ENCODE measurements at places on chromosomes 7 and 10.

- H3K4me3 ChIP-seq = no peak overlapping the region
- H3K27ac ChIP-seq = no peak overlapping the region
- H3K27me3 ChIP-seq = no peaks in the 10 kb centered on the region
Observed at GRCh38 chr7:110612680-110613079, 478.2 kb upstream of the LRRN3 start.

DNA sequence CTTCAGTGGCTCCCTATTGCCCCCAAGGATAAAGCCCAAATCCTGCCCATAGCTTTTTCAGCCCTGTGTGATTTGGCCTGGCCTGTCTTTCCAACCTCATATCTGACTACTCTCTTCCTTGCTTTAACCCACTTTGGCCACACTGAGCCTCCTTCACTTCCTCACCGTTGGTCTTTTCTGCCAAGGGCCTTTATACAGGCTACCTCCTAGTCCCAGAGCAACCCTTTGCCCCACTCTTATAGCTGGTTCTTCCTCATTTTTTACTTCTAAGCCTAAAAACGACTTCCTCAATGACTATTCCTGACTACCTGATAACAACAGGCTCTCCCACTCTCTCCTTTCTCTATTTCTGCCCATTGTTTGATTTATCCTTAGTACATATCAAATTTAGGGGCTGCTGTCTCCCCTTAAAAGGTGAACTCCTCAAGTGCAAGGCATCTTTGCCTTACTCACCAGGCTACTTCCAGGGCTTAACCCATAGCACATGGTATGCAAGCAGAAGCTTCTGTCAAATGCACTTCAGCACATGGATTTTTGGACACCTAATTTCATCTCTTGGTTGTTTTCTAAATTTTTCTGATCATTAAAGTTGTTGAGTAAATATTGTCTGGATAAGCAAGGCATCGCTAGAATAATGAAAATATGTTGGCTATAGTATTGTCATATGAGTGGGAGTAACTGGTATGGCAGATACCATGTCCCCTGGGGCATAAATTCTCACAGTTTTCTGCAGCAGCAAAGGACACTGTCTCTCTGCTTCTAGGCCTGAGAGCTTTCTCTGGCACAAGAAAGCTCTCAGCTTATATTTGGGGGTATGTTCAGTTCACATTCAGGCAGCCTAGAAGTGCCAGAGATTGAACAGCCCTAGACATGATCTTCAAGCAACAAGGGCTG lies 201.5 kb upstream of the GPR26 start:
- no peaks in the 10 kb centered on the region for H3K36me3 ChIP-seq
- no peaks in the 10 kb centered on the region for H3K27me3 ChIP-seq
- H3K4me1 ChIP-seq = no peaks in the 10 kb centered on the region
- no peak overlapping the region for H3K27ac ChIP-seq

- H3K27ac ChIP-seq = no peak overlapping the region
- no peaks in the 10 kb centered on the region for H3K27me3 ChIP-seq
- H3K36me3 ChIP-seq = no peaks in the 10 kb centered on the region
- DNase-seq = no peak
- H3K4me3 ChIP-seq = no peak overlapping the region
Observed at GRCh38 chr7:28761505-28761904, 196.6 kb downstream of the TRIL start.

DNA sequence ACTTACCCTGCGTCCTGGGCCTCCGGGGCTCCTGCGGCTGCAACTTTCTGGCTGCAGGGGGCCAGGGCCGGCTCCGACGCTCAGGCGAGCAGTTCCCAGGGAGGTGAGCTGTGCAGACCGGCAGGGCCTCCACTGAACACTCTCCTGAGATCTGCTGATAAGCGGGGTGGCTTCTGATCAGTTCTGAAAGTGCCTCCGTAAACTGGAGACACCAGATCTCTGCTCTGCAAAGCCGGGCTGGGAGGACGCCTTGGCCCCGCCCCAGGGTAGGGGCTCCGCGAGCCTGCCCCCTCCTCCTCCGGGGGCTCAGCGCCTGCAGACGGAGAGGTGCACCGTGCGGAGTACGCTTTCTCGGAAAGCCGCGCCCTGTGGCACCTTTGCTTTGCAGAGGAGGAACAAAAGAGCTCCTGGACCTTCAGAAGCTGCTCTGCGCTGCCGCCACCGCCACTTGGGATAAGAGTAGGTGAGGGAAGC lies 141.3 kb upstream of the VKORC1L1 start:
- no peaks in the 10 kb centered on the region for H3K4me1 ChIP-seq
- no peak overlapping the region for H3K4me3 ChIP-seq
- H3K36me3 ChIP-seq = no peaks in the 10 kb centered on the region
- no peak for DNase-seq

DNA sequence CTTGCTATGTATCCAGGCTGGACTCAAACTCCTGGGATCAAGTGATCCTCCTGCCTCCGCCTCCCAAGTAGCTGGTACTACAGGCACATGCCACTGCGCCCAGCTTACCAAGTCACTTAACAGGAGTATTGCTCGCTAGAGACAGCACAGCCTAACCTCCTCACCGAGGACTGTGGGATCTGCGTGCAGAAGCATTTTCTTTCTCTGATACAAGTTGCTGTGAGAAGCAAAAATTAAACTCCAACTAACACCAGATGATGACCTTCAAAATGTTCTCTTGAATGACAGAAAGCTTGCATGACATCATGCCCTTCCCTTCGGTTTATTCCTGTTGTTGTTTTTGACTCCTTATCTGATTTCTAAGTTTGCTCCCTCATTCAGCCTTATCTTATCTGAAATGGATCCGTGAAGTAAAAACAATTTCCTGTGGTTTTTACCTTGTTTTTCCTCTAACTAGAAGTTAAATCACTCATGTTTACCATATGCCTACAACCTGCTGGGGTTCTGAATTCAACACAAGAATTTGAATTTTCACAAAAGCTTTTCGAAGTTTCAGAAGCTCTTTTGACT lies 94.4 kb upstream of the KIF5B start:
- no peaks in the 10 kb centered on the region for H3K4me1 ChIP-seq
- no peak for DNase-seq
- no peaks in the 10 kb centered on the region for H3K27me3 ChIP-seq
- no peaks in the 10 kb centered on the region for H3K36me3 ChIP-seq
- H3K4me3 ChIP-seq = no peak overlapping the region

GRCh38 chr7:77442636-77443035 lies 26.5 kb upstream of the GSAP start:
- H3K27me3 ChIP-seq = no peaks in the 10 kb centered on the region
- no peak overlapping the region for H3K27ac ChIP-seq
- H3K36me3 ChIP-seq = no peaks in the 10 kb centered on the region
- no peaks in the 10 kb centered on the region for H3K4me1 ChIP-seq

DNA sequence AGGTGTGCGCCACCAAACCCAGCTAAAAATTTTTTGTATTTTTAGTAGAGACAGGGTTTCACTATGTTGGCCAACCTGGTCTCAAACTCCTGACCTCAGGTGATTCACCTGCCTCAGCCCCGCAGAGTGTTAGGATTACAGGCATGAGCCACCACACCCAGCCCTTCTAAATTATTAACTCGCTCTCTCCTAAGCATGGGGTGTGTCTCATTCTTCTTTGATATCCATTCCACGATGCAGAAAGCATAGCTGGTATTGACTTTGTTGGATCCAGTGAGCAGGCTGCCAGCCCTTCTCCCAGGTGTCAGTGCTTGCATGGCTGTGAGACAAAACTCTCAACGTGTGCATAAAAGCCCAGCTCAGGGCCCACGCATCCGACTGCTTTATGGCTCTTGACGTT lies 254.1 kb upstream of the PFKP start:
- H3K4me1 ChIP-seq = no peaks in the 10 kb centered on the region
- no peak overlapping the region for H3K4me3 ChIP-seq
- H3K36me3 ChIP-seq = no peaks in the 10 kb centered on the region
- H3K27me3 ChIP-seq = no peaks in the 10 kb centered on the region
- no peak overlapping the region for H3K27ac ChIP-seq
- DNase-seq = no peak

- H3K4me3 ChIP-seq = no peak overlapping the region
- H3K27me3 ChIP-seq = no peaks in the 10 kb centered on the region
- no peaks in the 10 kb centered on the region for H3K36me3 ChIP-seq
- no peak overlapping the region for H3K27ac ChIP-seq
- DNase-seq = no peak
Observed at GRCh38 chr10:123044391-123044790, 35.6 kb downstream of the ACADSB start.

- peak; percentile 65 for DNase-seq
- H3K27ac ChIP-seq = no peak overlapping the region
- H3K4me3 ChIP-seq = no peak overlapping the region
- no peaks in the 10 kb centered on the region for H3K36me3 ChIP-seq
Observed at GRCh38 chr7:82810558-82811259, 352.0 kb downstream of the PCLO start.

- peaks cover 12% of the 10 kb centered on the region for H3K4me1 ChIP-seq
- H3K27me3 ChIP-seq = no peaks in the 10 kb centered on the region
- no peaks in the 10 kb centered on the region for H3K36me3 ChIP-seq
- no peak overlapping the region for H3K4me3 ChIP-seq
- H3K27ac ChIP-seq = no peak overlapping the region
- no peak for DNase-seq
Observed at GRCh38 chr10:123512901-123513775, 153.0 kb upstream of the GPR26 start.

GRCh38 chr10:131560166-131560565 lies 248.6 kb upstream of the TCERG1L start:
- DNase-seq = no peak
- H3K4me1 ChIP-seq = no peaks in the 10 kb centered on the region
- H3K27me3 ChIP-seq = no peaks in the 10 kb centered on the region
- no peaks in the 10 kb centered on the region for H3K36me3 ChIP-seq
- H3K27ac ChIP-seq = no peak overlapping the region
- no peak overlapping the region for H3K4me3 ChIP-seq

- DNase-seq = no peak
- H3K27ac ChIP-seq = no peak overlapping the region
- H3K27me3 ChIP-seq = no peaks in the 10 kb centered on the region
Observed at GRCh38 chr10:77226853-77227565, 410.6 kb downstream of the KCNMA1 start.

- no peak overlapping the region for H3K4me3 ChIP-seq
- no peaks in the 10 kb centered on the region for H3K4me1 ChIP-seq
- no peak overlapping the region for H3K27ac ChIP-seq
- DNase-seq = peak; percentile 31
Observed at GRCh38 chr10:56319386-56319785, 41.7 kb downstream of the ZWINT start.

DNA sequence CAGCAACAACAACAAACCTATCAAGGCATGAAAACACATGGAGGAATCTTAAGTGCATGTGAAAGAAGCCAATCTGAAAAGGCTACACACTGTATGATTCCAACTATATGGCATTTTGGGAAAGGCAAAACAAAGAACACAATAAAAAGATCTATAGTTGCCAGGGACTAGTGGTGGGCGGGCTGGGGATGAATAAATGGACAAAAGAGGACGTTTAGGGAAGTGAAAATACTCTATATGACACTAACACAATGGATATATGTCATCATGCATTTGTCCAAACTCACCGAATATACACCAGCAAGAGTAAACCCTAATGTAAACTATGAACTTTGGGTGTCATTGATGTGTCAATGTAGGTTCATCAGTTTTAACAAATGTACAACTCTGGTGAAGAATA lies 89.1 kb downstream of the SEMA3E start:
- H3K27ac ChIP-seq = no peak overlapping the region
- no peaks in the 10 kb centered on the region for H3K4me1 ChIP-seq
- no peak overlapping the region for H3K4me3 ChIP-seq
- no peaks in the 10 kb centered on the region for H3K36me3 ChIP-seq
- no peaks in the 10 kb centered on the region for H3K27me3 ChIP-seq

DNA sequence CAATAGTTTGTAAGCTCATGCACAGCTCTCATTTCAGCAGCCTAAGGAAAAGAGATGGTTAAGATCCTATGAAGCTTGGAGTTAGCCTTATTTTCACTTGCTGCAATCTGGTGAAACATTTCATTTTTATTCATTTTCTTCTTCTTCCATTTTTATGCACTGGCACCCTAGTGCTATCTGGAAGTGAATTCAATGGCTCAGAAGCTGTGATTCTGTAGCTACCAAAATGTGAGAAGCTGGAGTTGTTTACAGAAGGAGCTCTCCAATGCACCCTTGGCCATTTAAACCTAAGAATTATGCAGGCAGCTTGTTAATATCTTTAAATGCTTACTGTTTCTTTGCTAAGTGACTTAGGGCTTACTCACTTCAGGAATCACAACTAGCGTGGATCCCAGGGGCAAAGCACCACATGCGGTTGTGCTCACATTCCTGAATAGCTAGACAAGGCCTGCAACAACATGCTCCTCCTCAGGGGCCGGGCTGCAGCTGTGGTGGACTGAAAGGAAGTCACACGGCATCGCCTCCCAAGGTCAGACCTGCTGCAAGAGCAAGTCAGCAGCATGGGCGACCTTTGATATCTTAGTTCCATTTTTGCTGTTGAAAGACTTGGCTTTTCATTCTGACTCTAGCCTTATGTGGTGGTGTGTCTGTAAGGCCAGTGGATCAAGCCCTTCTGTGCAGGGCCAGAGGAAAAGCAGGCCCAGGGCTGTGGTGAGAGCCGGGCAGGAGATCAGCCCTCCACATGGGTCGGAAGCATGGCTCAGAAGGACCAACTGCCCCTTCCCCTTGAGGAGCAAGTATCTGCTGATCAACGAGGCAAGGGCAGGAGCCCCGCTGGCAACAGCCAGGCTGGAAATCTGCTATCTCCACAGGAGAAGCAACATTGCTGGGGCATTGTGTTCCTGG lies 91.9 kb upstream of the MBL2 start:
- DNase-seq = peak; percentile 90
- H3K27ac ChIP-seq = peak overlapping the region; percentile 64
- H3K36me3 ChIP-seq = no peaks in the 10 kb centered on the region
- no peak overlapping the region for H3K4me3 ChIP-seq
- H3K27me3 ChIP-seq = no peaks in the 10 kb centered on the region

DNA sequence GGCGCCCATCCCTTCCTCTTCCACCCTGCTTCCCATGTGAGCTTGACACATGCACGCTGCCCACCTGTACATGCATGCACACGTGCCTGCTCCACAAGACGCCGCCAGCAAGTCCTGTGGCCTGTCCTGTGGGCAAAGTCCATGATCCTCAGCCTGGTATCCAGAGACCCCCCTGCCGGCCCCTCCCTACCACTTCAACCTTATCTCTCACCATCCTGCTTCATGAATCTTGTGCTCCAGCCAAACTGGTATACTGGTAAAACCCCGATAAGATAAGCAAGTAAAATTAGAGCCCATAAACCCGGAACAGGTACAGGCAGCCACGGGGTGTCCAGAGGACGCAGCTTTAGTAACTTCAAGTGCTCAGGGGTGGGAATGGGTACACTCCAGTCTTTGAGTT lies 11.8 kb upstream of the TBXAS1 start:
- H3K27ac ChIP-seq = no peak overlapping the region
- no peaks in the 10 kb centered on the region for H3K36me3 ChIP-seq
- no peak for DNase-seq
- H3K4me1 ChIP-seq = no peaks in the 10 kb centered on the region

GRCh38 chr7:16651396-16652239 lies 5.6 kb downstream of the BZW2 start:
- H3K4me3 ChIP-seq = no peak overlapping the region
- H3K27ac ChIP-seq = no peak overlapping the region
- H3K36me3 ChIP-seq = no peaks in the 10 kb centered on the region
- no peak for DNase-seq

- H3K4me1 ChIP-seq = no peaks in the 10 kb centered on the region
- no peak for DNase-seq
- no peaks in the 10 kb centered on the region for H3K36me3 ChIP-seq
- no peaks in the 10 kb centered on the region for H3K27me3 ChIP-seq
- no peak overlapping the region for H3K27ac ChIP-seq
Observed at GRCh38 chr7:113179313-113179712, 61.0 kb upstream of the SMIM30 start.

Data from MM.1S (cell line).